GM23338 (cell line): ENCODE measurements at places on chromosomes 5 and 9. TPM values are rescaled to one million over a fixed set of nuclear protein-coding genes. Genes with fewer than 3 reads are reported as not detected.

Gene LCP2
- 0.26 and 0.77 TPM in 2 replicates for polyA plus RNA-seq

Gene OR13C4
- not detected in 2 replicates for polyA plus RNA-seq

Gene EPB41L4B
- 10.9 and 11.0 TPM in 2 replicates for polyA plus RNA-seq

Gene PCDHGA2
- polyA plus RNA-seq = 0.17 and 0.45 TPM in 2 replicates

Gene CRB2
- polyA plus RNA-seq = 0.34 and 0.50 TPM in 2 replicates

Gene FOXD4L3
- polyA plus RNA-seq = not detected in 2 replicates

Gene SPINK13
- 0.49 TPM in 1 of 2 replicates, not detected in the other for polyA plus RNA-seq

Gene PCDHGA10
- 1.6 and 2.1 TPM in 2 replicates for polyA plus RNA-seq

Gene PCDHGB5
- polyA plus RNA-seq = 1.7 and 2.5 TPM in 2 replicates

Gene IFNA13
- polyA plus RNA-seq = not detected in 2 replicates

Gene PDE8B
- polyA plus RNA-seq = 0.91 and 1.7 TPM in 2 replicates

Gene BAAT
- polyA plus RNA-seq = 0.08 and 0.12 TPM in 2 replicates

Gene BHMT
- polyA plus RNA-seq = 1.4 and 2.6 TPM in 2 replicates

Gene TLX3
- polyA plus RNA-seq = not detected in 2 replicates

Gene SARDH
- polyA plus RNA-seq = 2.6 and 2.8 TPM in 2 replicates

Gene ASB6
- polyA plus RNA-seq = 8.8 and 9.7 TPM in 2 replicates

Gene ACTBL2
- not detected in 2 replicates for polyA plus RNA-seq

Gene NMUR2
- polyA plus RNA-seq = 0.10 TPM in 1 of 2 replicates, not detected in the other

Gene NFIB
- polyA plus RNA-seq = 2.4 and 3.9 TPM in 2 replicates

Gene CCDC187
- not detected in 2 replicates for polyA plus RNA-seq

Gene GRIN1
- polyA plus RNA-seq = 2.5 and 2.7 TPM in 2 replicates

Gene LRRTM2
- 0.89 and 1.5 TPM in 2 replicates for polyA plus RNA-seq

Gene GRM6
- 0.19 and 0.50 TPM in 2 replicates for polyA plus RNA-seq

Gene CYSRT1
- 2.0 and 3.2 TPM in 2 replicates for polyA plus RNA-seq

Gene ZNF169
- 3.1 and 4.0 TPM in 2 replicates for polyA plus RNA-seq

Gene PRLR
- 0.31 and 0.45 TPM in 2 replicates for polyA plus RNA-seq

Gene BASP1
- polyA plus RNA-seq = 84.2 and 87.5 TPM in 2 replicates
